RWPE1 (cell line): ENCODE measurements at places on chromosomes 3 and 15.

DNA sequence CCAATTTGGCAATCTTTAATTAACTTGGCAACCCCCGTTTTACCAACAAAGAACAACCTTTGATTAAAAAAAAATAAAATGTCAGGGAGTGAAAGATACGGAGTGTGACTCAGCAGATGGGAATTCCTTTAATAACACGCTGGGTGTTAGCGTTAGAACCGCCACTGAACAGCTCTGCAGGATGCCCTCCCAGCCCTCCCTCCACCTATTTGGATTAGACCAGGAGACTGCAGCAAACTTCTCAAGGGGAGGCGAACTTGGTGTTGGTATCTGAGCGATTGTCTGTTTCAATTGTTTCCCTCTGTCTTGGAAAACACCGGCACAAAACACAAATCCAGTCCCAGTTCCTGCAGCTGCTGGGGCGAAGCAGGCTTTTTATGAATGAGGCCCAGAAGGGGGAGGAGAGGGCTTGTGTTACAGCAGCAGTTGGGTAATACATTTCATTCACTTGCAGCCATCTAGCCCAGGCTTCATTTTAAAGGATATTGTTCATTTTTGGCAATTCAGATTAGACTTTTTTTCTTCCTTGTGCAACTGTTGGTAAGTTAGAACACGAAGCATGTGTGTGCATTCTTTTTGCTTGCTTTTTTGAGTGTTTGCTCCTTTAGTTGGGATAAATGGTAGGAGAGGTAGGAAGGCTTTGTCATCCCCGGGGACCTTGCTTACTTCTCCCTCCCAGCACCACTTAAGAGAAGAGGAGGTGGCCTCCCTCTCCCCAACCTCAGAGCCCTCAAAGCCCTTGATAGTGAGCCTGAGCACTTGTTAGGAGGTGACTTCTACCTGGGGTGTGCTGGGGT, 152.3 kb downstream of the IGF1R start:
- peak; percentile 84 for DNase-seq

DNA sequence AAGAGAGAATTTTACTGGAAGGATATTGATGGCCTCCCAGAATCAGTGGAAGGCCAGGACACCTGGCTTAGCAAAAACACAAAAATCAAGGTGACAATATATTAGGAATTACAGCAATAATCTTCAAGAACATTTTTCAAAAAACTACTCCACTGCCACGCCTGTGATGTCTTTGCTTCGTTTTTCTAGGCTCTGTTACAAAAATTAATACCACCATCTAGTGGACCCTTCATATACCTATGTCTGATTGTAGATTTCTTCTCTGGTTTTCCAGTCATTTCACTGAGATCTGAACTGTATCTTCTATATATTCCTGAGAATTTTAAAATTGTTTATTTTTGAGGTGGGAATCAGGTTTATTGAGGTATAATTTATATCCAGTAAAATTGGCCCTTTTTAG, 5.6 kb upstream of the SLC33A1 start:
- no peak for DNase-seq

DNA sequence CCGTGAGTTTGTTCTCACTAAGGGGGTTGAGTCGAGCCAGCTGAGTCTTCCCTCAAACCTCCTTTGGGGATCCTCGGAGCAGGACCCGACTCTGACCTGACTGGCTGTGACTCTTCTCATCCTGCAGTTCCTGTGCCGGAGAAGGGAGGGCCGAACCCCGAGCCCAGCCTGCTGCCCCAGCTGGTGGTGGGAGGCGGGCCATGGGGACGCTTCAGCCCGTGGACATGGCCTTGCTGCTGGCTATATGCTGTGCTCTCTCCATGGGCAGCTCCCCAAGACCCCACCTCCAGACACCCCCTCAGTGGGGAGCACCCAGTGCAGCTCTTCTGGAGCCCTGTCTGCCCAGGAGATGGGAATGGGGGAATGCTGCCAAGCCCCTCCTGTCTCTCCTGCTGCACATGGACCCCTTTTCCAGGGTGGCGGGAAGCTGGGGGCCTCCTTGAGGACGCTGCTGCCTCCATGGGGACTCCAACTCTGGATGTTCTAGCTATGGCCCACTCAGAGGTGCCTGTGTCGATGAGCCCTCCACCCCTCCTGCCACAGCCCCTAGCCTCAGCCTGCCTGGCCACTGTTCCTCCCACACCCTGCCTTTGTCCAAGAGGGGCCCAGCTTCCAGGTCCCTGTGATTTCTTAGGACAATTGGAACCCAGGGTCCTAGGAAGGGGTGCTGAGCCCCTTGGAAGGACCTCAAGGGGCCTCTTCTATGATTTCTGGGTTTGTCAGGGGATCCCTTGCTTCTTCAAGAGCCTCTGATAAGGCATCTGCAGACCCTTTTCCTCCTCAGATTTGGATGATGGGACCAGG, 12.8 kb downstream of the C15orf39 start:
- DNase-seq: no peak

- peak; percentile 49 for DNase-seq
Observed at GRCh38 chr3:56839784-56840715, 38.3 kb upstream of the ARHGEF3 start.

DNA sequence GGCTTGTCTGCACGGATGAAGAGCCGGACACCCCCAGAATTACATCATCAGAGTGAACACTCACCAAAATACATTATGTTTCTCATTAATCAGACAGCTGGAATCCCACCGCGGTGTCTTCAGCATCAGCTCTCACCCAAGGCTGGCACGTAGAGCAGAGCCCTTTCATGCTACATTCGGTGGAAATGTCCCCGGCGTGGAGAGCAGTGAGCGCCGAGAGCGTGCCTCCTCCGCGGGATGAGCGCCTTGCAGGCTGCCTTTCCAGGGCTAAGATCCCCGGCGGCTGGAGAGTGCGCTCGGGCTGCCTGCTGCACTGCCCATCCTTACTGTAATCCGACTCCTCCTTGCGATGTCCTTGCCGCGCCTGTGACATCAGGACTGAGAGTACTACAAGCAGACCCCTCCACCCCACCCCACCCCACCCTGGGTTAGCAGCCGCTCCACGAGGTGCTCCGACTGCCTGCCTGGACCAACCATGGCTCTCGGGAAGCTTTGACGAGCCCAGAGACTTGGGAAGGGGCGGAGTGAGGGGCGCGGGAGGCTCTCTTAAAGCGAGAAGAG, at the start of gene ZNF385D:
TSS of gene ZNF385D (minus strand) at position 380 of the 561 bp plus-strand sequence. CDS start at position 86, 294 bp downstream.
- DNase-seq: no peak
